ENCODE measurements at places on chromosomes 6 and 20. TPM values are rescaled to one million over a fixed set of nuclear protein-coding genes. Genes with fewer than 3 reads are reported as not detected.
A peak's percentile ranks its signal among the peaks of the same experiment; 100 is the strongest.

CD24 gene
- total RNA-seq = 937 TPM

PRRT1 gene
- 1.6 TPM for total RNA-seq

DNA sequence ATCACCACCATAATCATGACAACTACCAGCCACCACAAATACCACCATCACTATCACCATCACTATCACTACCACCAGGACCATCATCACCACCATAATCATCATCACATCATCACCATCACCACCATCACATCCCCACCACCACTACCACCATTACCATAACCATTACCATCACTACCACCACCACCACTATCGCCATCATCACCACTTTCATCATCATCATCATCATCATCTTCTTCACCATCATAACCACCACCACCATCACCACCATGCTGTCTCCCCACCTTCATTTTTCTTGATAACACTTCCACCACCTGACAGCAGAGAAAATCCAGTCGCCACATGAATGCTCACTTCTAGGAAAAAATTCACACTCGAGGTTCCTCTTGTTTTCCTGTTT is 253.6 kb downstream of the ANKRD60 start:
- no peaks in the 10 kb centered on the region for H3K4me1 ChIP-seq
- H3K27me3 ChIP-seq = no peaks in the 10 kb centered on the region
- no peak overlapping the region for H3K4me3 ChIP-seq
- no peaks in the 10 kb centered on the region for H3K36me3 ChIP-seq
- no peak overlapping the region for H3K27ac ChIP-seq

- H3K4me1 ChIP-seq = no peaks in the 10 kb centered on the region
- peaks cover 45% of the 10 kb centered on the region for H3K36me3 ChIP-seq
- no peaks in the 10 kb centered on the region for H3K27me3 ChIP-seq
Measured at GRCh38 chr20:34938466-34939163, 17.0 kb downstream of the GSS start.

GRCh38 chr6:12071064-12071615 is 59.0 kb downstream of the HIVEP1 start:
- DNase-seq = no peak
- peak overlapping the region; percentile 49 for H3K27ac ChIP-seq
- H3K4me3 ChIP-seq = no peak overlapping the region
- H3K4me1 ChIP-seq = peaks cover 29% of the 10 kb centered on the region
- no peaks in the 10 kb centered on the region for H3K36me3 ChIP-seq
- H3K27me3 ChIP-seq = no peaks in the 10 kb centered on the region

Measured in WTC11 (cell line).